ENCODE measurements at places on chromosomes 2 and 18.

- no peak for DNase-seq
Measured at GRCh38 chr2:129769185-129769991, 210.1 kb upstream of the RAB6C start.

DNA sequence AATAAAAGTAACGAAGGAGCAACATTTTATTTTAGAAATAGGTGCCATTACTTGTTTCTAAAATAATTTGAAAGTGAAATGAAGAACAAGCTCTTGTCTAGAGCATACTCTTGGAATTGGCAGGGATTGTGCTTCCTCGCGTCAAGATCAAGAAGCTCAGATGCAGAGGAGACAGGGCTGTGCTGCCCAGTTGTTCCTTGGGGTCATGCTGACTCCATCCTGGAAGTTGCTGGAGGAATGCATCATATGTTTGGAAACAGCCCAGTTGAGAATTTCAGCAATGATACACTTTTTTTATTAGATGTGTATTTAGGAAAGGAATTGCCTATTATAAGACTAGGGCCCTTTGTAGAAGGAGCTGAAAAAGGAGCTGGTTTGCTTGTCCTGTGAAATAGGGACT, 17.2 kb downstream of the LTBP1 start:
- no peak for DNase-seq

- no peak for DNase-seq
Measured at GRCh38 chr2:44548221-44549098, 186.7 kb downstream of the CAMKMT start.

GRCh38 chr18:7482342-7482741, 84.8 kb upstream of the PTPRM start:
- no peak for DNase-seq

- DNase-seq, result no peak
Measured at GRCh38 chr18:41113885-41114482, 841.0 kb upstream of the PIK3C3 start.

DNA sequence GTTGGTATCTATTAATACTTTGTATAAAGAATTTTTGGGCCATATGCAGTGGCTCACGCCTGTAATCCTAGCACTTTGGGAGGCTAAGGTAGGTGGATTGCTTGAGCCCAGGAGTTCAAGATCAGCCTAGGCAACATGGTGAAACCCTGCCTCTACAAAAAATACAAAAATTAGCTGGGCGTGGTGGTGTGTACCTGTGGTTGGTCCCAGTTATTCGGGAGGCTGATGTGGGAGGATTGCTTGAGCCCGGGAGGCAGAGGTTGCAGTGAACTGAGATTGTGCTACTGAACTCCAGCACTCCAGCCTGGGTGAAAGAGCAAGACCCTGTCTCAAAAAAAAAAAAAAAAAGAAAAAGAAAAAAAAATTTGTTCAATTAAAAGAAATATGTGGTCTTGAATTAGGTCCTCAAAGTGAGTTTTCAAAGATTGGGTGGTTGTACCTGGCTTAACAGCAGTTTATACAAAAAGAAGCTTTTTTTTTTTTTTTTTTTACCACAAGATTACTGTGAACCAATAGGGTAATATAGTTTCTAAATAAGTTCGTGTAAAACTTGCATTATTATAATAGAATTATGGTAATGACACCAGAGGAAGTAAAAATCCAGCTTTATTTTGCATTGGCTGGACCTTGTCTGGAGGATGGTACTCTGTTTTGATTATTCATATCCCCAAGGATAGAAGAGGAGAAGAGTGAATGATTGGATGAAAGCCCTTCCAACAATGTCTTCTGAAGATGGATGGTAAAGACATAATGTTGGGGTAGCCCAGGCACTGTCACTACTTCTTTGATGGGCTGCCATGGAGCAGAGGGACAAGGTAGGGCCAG, 210.3 kb downstream of the MYCN start:
- peak; percentile 0 for DNase-seq

GRCh38 chr2:127636248-127637235, 9.4 kb upstream of the GPR17 start:
- no peak for DNase-seq

GRCh38 chr2:2229626-2230432, 101.2 kb downstream of the MYT1L start:
- DNase-seq, result no peak

- no peak for DNase-seq
Measured at GRCh38 chr2:238097201-238097987, 2.7 kb upstream of the ESPNL start.

DNA sequence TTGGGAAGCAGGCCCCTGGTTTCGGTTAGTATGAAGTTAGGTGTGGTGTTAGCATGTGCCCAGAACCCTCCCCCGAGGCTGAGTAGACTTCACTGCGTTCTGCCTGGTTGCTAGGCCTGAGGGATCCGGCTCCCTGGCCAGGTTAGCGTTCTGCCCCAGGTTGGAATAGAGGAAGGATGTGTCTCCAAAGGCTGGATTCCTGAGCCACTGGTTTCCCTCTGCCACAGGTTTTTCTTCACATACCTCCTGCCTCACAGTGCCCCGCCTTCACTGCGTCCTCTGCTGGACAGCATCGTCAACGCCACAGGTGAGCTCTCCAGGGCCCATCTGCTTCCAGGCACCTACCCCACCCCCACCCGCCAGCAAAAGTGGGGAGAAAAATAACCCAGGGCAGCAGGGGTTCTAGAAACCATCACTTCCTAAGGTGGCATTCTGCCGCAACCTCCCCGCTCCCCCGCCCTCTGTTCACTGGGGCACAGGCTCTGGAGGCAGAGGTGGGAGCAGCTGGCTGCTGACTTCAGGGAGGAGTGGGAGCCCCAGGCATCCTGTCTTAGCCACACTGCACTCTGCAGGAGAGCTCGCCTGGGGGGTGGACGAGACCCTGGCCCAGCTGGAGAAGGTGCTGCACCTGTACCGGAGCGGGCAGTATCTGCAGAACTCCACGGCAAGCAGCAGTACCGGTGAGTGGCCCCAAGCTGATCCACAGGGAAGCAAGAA, 7.1 kb downstream of the PKDCC start:
- DNase-seq, result no peak

DNA sequence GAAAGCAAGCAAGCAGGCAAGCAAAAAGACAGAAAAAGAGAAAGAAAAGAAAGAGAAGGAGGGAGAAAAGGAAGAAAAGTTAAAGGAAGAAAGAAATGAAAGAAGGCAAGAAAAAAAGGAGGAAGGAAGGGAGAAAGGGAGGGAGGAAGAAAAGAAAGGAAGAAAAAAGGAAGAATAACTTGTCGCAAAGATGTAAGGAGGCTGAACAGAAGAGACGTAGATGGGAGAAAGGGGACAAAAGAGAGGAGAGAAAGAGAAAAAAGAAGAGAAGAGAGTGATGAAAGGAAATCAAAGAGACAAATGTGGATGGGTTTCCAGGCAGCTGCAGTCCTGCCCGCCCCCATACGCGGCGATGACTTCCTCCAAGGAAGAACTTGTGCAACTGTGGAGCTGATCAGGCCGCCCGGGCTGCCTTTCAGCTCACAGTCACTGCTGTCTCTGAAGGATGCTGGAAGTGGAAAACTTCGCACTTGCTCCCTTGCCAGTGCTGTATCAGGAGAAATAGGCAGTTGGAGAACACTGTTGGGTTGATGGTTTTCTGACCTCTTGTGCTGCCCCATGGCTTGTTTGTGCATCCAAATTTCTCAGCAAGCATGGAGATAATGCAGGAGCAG, 52.9 kb downstream of the TRIB2 start:
- DNase-seq, result no peak

- no peak for DNase-seq
Measured at GRCh38 chr2:124147552-124147951, 122.5 kb downstream of the CNTNAP5 start.

DNA sequence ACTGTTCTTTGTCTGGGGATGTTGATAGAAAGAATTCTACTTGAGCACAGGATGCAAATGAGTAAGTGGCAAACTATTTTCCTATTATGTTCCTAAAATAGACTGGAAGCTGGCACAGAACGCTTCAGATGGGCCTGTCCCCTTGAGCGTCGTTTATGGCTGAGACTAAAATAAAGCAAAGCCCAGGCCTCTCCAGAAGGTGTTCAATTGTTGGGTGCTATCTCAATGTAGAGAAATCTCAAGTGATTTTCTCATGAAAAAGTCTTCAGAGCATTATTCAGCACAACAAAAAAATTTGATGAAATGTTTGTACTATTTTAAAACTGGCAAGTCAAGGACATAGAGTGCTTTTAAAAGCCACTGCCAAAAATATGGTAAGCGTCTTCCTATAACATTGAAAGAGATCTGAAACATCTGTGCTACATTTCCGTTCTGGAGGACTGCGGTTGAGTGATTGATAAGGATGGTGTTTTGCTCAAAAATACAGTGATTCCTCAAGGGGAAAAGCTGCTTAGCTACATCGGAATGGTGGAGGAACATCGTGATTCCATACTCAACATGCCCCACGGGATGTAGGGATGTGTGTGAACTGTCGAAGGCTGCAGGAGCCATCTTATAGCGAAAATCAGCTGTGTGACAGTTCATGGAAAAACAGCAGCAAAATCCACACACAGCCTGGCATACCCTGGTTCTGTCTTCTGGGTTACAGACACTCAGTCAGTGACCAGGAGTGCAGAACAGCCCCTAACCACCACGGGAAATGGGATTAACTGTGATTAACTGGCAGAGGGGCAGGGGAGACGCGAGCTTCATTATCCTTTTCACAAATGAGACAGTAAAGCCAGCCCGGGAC, 10.4 kb upstream of the LRRFIP1 start:
- no peak for DNase-seq

DNA sequence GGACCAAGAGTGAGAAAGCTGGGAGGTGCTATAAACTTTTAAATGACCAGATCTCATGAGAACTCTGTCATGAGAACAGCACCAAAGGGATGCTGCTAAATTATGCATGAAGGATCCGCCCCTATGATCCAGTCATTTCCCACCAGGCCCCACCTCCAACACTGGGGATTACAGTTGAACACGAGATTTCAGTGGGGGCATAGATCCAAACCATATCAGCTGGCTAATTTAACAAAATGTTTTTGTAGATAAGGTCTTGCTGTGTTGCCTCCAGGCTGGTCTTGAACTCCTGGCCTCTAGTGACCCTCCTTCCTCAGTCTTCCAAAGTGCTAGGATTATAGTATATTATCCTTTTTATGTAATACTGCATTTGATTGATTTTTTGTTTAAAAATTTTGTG, 56.0 kb downstream of the NBEAL1 start:
- no peak for DNase-seq

GRCh38 chr18:2050702-2051201, 520.6 kb downstream of the METTL4 start:
- no peak for DNase-seq

- DNase-seq, result no peak
Measured at GRCh38 chr2:239929504-239929903, 95.6 kb downstream of the NDUFA10 start.

DNA sequence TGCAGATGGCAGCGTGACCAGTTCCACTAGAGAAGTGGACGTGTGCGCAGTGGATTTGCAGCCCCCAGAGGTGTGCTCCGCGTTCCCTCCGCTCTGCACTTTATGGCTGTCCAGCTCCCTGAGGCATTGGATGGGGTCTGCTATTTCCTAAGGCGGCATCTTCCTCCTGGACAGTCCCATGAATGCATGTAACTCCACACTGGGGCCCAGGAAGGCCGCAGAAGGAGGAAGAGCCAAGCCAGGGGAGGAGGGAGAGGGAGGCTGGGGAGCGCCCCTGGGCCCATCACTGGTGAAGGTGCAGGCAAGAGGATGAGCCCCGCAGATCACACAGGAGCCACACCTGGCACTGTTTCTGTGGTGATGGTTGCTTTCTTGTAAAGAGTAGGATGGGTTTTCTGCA, 99.1 kb downstream of the PTGR3 start:
- DNase-seq, result no peak

- DNase-seq, result no peak
Measured at GRCh38 chr2:97713296-97714083, at the start of gene ZAP70. Gene ZAP70, plus strand, starts transcription at chr2:97713576. Its CDS starts 10,461 bp downstream, at chr2:97724037.

DNA sequence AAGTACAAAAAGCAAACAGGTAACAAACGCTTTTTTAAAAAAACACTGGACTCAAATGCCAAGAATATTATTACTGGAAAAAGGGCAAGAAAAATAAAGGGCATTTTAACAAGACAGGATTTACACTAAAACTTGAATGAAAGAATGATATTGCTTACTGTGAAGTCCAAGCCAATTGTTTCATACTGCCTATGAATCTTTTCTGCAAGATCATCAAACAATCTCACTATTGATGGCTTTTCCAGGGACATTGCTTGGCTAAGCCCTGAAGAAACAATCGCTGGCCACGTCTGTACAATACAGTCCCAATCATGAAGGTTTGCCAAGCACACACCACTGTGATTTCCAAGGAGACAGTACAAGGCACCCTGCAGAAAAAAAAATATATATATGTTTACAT, 41.4 kb upstream of the GPR75 start:
- no peak for DNase-seq

- no peak for DNase-seq
Measured at GRCh38 chr18:39406941-39407340, 1841.3 kb upstream of the CELF4 start.

GRCh38 chr2:218782528-218782844, 539 bp downstream of the CYP27A1 start:
- DNase-seq, result no peak

GRCh38 chr2:240821429-240821778, 1.4 kb upstream of the KIF1A start:
- no peak for DNase-seq

DNA sequence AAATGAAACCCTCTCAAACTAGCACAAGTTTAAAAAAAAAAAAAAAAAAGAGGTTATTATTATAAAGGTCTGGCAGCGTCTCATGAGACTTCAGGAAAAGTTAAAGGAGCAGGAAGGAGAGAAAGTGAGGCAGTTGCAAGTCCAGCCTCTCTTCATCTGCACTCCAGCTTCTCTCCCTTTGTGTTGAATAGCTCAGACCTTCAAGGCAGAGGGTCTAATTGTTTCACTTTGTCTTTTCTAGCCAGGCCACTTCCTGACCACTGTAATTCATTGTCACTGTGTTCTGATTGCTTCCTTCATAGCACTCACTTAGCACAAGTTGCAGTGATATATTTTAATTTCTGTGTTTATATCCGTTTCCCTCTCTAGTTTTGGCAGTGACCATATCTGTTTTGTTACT, 99.9 kb downstream of the SPATS2L start:
- no peak for DNase-seq
